Chondrocyte (in vitro differentiated cells): ENCODE measurements at places on chromosomes 1 and 21. TPM values are rescaled to one million over a fixed set of nuclear protein-coding genes. Genes with fewer than 3 reads are reported as not detected.

- DNase-seq = peak; percentile 96
- peaks cover 65% of the 10 kb centered on the region for H3K4me1 ChIP-seq
- H3K4me3 ChIP-seq = peak within 1 kb of the TSS; percentile 97
- H3K36me3 ChIP-seq = no peaks in the 10 kb centered on the region
Measured at GRCh38 chr1:119647734-119648619, at the start of gene ZNF697. TSS of gene ZNF697 (minus strand) at chr1:119648266. CDS start at chr1:119626100, 22,166 bp downstream.

DNA sequence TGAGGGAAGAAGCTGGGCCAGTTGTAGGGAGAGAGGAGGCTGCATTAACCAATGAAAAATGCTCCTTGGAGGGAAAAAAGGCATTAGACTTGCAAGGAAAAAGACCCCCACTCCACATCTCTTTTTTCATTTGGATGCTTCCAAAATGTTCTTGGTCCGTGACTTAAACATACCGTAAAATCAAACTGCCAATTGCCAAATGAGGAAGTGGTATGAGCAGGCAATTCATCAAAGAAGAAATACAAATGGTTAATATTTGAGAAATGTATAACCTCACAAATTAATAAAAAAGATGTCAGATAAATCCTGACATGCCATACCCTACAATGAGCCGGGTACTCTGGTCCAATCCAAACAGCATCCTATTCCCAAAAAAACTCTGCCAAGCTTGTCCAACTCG is 30.6 kb downstream of the KANK4 start:
- peaks cover 21% of the 10 kb centered on the region for H3K4me1 ChIP-seq
- no peaks in the 10 kb centered on the region for H3K36me3 ChIP-seq
- no peak overlapping the region for H3K27ac ChIP-seq
- no peak overlapping the region for H3K4me3 ChIP-seq

- H3K4me1 ChIP-seq = peaks cover 10% of the 10 kb centered on the region
- no peak overlapping the region for H3K27ac ChIP-seq
Measured at GRCh38 chr1:157092831-157093230, 6.8 kb downstream of the ETV3L start.

DNA sequence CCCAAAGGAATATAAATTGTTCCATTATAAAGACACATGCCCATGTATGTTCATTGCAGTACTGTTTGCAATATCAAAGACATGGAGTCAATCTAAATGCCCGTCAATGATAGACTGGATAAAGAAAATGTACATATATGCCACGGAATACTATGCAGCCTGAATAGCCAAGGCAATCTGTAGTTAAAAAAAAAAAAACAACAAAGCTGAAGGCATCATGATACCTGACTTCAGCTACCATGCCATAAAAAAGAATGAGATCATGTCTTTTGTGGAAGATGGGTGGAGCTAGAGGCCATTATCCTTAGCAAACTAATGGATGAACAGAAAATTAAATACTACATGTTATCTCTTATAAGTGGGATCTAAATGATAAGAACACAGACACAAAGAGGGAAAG is 36.0 kb downstream of the GPR88 start:
- H3K4me1 ChIP-seq = no peaks in the 10 kb centered on the region
- peaks cover 5% of the 10 kb centered on the region for H3K27me3 ChIP-seq
- peaks cover 2% of the 10 kb centered on the region for H3K36me3 ChIP-seq
- no peak for DNase-seq
- no peak overlapping the region for H3K4me3 ChIP-seq

DNA sequence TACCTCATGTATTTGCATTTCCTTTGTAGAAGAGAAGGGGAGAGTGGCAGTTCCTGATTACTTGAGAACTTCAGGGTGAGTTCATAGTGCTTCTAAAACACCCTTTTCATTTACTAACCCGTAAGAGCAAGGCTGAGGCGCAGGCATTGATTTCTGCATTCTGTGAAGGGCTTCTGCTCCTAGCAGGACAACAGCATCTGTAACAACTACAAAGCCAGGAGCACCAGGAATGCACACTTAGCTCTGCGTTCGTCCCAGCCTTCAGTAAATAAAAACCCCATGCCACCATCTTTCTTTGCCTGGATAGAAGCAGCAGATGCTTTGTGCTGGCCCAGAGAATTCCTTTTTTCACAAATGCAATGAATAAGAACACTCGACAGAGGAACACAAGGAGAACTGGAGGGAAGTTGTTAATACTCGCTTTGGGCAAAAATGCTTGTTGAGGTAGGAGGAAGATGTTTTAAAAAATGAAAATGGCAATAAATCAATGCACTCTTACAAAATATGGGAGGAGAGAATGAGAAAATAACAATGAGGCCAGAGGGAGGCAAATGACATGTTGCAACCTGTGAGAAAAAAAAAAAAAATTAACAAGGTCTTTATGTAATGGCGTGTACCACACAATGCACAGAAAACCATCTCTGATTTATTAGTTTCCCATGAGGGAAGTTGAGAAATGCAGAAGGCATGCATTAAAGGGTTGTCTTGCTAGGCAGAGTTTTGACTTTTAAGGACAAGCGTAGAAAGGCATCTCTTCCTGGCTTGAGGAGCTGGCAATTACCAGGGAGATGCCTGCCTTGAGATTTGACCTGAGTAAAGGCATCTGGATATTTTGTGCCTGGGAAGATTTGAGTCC is 418.8 kb downstream of the DISC1 start:
- H3K27me3 ChIP-seq = no peaks in the 10 kb centered on the region
- no peak for DNase-seq
- H3K4me3 ChIP-seq = no peak overlapping the region
- no peaks in the 10 kb centered on the region for H3K36me3 ChIP-seq

GRCh38 chr21:46509741-46510502 is 51.2 kb downstream of the DIP2A start:
- peaks cover 13% of the 10 kb centered on the region for H3K4me1 ChIP-seq
- DNase-seq = no peak
- H3K27me3 ChIP-seq = no peaks in the 10 kb centered on the region
- peak overlapping the region; percentile 91 for H3K27ac ChIP-seq

- H3K4me3 ChIP-seq = no peak overlapping the region
- H3K36me3 ChIP-seq = peaks cover 7% of the 10 kb centered on the region
- peaks cover 6% of the 10 kb centered on the region for H3K27me3 ChIP-seq
- H3K4me1 ChIP-seq = no peaks in the 10 kb centered on the region
Measured at GRCh38 chr1:159505676-159506075, 30.1 kb downstream of the OR10J5 start.

DNA sequence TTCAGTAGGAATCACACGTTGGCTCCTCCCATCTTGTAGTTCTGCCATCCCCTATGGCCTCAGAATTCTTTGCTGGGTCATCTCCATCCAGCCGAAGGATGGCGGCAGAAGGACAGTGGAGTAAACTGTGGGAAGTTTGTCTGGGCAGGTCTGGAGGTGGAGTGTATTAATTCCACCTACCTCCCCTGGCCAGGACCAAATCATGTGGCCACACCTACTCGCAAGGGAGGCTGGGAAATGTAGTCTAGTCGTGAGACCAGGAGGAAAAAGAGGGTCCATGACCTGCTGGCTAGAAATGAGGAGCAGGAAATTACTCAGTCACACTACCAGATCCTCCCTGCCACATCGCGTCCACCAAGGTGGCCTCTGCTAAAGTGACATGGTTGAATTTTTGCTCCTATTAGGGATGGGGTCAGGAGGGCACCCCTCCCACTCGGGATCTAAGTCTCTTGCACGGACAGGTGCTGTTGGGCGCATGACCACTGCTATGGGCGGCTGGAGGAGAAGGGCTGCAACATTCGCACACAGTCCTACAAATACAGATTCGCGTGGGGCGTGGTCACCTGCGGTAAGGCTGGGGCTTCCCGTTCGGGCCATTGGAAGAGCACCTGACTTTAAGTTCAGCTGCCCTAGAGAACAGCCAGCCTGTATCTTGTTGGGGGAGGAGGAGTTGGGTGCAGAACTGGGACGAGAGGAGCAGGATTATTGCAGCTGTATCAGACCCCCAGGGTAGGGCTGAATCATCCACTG is 19.5 kb downstream of the PLA2G5 start:
- peaks cover 40% of the 10 kb centered on the region for H3K27me3 ChIP-seq
- no peak for DNase-seq
- no peaks in the 10 kb centered on the region for H3K4me1 ChIP-seq
- H3K36me3 ChIP-seq = no peaks in the 10 kb centered on the region

GRCh38 chr1:104919188-104919587 is 1169.5 kb downstream of the AMY1C start:
- no peaks in the 10 kb centered on the region for H3K36me3 ChIP-seq
- no peaks in the 10 kb centered on the region for H3K27me3 ChIP-seq
- H3K4me3 ChIP-seq = no peak overlapping the region
- H3K27ac ChIP-seq = peak overlapping the region; percentile 6
- no peak for DNase-seq
- peaks cover 20% of the 10 kb centered on the region for H3K4me1 ChIP-seq

DNA sequence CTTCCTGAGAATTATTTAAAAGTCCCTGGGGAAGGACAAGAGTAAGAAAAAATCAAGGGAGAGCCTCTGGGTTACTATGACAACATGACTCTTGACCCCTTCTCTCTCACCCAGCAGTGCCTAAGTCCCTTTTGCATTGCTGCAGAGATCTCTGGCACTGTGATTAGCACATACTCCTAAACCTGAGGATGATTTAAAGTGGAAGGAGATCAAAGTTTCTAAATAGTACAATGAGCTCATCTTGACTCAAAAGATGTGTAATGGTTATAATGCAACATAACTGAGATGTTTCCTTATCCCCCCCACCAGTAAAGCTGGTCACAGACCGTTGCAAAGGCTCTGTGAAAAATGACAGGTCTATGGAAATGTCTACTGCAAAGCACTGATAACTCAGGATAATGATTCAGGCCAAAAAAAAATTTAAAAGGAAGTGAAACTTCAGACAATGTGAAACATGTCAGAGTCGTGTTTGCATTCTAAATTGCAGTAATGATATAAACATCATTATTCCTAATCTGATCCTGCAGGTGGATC is 519.2 kb downstream of the KIF26B start:
- no peak overlapping the region for H3K27ac ChIP-seq
- no peak for DNase-seq
- no peaks in the 10 kb centered on the region for H3K27me3 ChIP-seq
- peaks cover 22% of the 10 kb centered on the region for H3K4me1 ChIP-seq

GRCh38 chr1:35691080-35691479 is 27.6 kb downstream of the C1orf216 start:
- H3K4me1 ChIP-seq = no peaks in the 10 kb centered on the region
- H3K27me3 ChIP-seq = peaks cover 40% of the 10 kb centered on the region
- no peaks in the 10 kb centered on the region for H3K36me3 ChIP-seq
- H3K27ac ChIP-seq = no peak overlapping the region
- H3K4me3 ChIP-seq = no peak overlapping the region

GRCh38 chr1:239128541-239128940 is 257.8 kb upstream of the CHRM3 start:
- no peak overlapping the region for H3K4me3 ChIP-seq
- peaks cover 9% of the 10 kb centered on the region for H3K27me3 ChIP-seq
- H3K4me1 ChIP-seq = no peaks in the 10 kb centered on the region
- no peak for DNase-seq
- no peak overlapping the region for H3K27ac ChIP-seq

DNA sequence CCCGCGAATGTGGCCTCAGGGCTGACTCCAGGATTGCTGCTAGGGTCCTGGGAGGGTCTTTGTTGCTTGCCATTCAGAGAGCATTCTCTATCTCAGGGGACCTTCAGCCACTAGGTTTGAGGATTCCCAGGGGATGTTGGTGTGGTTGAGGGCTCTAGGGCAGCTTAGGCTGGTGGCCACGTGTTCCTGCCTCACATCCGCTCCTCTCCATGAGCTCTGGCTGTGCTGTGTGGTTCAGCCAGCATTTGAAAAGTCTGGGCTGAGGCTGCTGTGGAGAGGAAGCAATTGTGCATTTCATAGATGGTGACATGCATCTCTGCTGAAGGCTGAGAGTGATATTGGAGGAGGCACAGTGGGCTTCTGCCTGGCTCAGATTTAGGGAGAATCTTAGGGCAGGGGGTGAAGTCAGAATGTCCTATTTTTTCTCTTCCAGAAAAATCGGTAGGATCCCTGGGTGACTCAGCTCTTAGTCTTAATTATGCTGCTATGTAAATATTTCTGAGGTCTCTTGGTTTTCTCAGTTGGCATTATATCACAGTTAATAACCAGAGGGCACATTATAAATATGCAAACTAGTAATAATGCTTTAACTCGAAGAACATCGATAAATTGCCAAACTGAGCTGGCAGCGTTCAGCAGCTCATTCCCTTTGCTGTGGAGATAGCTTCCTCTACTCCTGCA is 182.3 kb downstream of the CAMTA1 start:
- no peak overlapping the region for H3K4me3 ChIP-seq
- peaks cover 17% of the 10 kb centered on the region for H3K27me3 ChIP-seq
- DNase-seq = no peak
- peaks cover 18% of the 10 kb centered on the region for H3K4me1 ChIP-seq

GRCh38 chr1:81414488-81415015 is 386.2 kb upstream of the ADGRL2 start:
- no peaks in the 10 kb centered on the region for H3K27me3 ChIP-seq
- no peak for DNase-seq
- H3K4me1 ChIP-seq = peaks cover 3% of the 10 kb centered on the region

GRCh38 chr1:111213412-111213811 is 13.0 kb upstream of the DENND2D start:
- H3K4me3 ChIP-seq = no peak overlapping the region
- no peaks in the 10 kb centered on the region for H3K4me1 ChIP-seq
- peaks cover 17% of the 10 kb centered on the region for H3K27me3 ChIP-seq
- no peaks in the 10 kb centered on the region for H3K36me3 ChIP-seq
- no peak overlapping the region for H3K27ac ChIP-seq

Gene REG4
- total RNA-seq = not detected in 3 replicates

Gene TBX19
- total RNA-seq = 1.8 to 2.7 TPM (median 2.1 TPM) in 3 replicates

Gene PEAR1
- total RNA-seq = 1.4 to 13.7 TPM (median 9.9 TPM) in 3 replicates

Gene CCDC28B
- 29.7 to 32.9 TPM (median 30.7 TPM) in 3 replicates for total RNA-seq

Gene PTGS2
- total RNA-seq = 1.5 to 2.8 TPM (median 2.3 TPM) in 3 replicates

Gene CLEC20A
- total RNA-seq = not detected in 3 replicates

Gene PGBD5
- total RNA-seq = 1.5 to 5.4 TPM (median 1.8 TPM) in 3 replicates

Gene CPLANE2
- 8.5 to 12.3 TPM (median 12.0 TPM) in 3 replicates for total RNA-seq

Gene TSPAN2
- total RNA-seq = 218 to 498 TPM (median 227 TPM) in 3 replicates

Gene GBP5
- not detected in 3 replicates for total RNA-seq
